Cerebellar cortex (tissue), 1 donor: ENCODE measurements at places on chromosomes 16 and 17.

DNA sequence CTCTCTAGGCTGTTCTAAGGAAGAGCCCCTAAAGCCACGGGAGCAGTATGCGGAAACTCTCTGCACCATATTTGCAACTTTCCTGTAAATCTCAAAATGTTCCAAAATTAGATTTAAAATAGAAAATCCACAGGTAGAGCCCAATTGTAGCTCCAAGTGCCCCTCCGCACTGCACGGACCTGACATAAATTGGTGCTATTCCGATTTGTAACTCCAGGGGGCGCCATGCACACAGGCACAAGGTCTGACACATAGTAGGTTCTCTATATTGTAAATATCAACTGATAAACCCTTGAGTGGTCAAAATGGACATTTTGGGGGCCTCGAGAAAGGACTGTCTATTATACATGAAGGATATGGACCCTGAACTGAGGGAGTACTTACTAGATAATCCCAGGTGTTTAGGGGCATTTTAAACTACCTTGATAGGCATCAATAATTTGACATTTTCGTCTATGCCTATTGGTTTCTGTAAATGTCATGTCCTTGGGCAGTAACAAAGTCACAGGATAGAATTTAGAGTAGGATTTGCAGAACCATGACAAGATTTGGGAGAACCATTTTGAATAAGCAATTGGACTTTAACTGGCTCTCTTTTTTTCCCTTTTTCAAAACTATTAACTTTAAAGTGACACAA is 36.6 kb upstream of the TMEM132E start:
- peak; percentile 55 for DNase-seq

DNA sequence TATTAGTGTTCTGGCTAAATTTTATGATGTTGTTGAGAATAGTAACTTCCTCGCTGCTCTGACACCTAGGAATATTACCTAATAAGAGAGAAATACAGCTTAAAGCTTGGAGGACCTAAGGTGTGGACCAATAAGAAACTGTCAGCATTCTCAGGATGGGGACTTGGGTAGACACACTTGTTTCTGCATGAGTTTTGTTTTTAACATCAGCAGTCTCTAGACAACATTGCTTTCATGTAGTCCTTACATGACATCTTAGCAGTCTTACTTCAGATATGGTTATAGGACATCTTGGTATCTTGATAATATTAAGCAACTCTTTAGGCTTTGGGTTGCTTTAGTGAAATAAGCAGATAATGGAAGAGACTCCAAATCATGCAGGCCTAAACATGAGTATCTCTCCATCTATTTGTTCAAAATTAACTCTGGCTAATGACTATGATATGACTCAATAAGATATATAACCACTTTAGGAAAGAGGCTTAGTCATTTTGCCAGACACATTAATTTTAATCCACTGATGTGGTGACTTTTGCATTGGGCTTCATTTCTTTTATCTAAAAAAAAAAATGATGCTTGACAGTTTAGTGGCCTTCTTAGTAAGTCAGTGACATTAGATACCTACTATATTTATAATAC is 84.5 kb downstream of the WNT3 start:
- DNase-seq, result no peak

- DNase-seq, result no peak
Measured at GRCh38 chr16:81261049-81261648, 22.7 kb downstream of the BCO1 start.

- DNase-seq, result no peak
Measured at GRCh38 chr17:20315311-20315710, 152.0 kb downstream of the LGALS9B start.

DNA sequence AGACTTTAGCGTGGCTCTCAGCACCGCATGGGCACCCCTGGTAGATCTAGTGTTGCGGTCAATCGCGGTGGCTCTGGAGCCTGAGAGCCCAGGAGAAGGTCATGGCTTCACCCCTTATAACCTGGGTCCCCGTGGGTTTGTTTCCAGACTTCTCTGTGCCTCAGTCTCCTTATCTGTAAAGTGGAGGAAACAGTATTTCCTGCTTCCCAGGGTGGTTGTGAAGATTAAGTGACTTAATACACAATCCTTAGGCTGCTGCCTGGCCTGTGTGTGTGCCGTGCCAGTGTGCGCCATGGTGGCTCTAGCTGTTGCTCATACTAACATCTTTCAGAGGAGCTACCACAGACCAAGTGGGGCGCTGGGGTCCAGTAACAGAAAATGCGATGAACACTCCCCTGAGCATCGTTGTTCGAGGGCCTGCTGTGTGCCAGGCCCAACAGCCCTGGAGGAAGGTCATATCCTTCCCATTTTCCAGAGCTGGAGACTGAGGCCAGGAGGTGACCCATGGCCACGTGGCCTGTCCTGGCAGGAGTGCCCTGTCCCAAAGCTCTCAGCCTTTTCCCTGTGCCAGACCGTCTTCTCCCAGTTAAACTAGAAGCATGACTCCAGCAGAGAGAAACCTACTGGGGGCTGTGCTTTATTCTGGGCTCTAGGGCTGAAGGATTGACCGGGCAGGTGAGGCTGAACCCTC is 70.1 kb downstream of the CMIP start:
- DNase-seq, result no peak
